Kidney glomerular epithelial cell (primary cell): ENCODE measurements at places on chromosomes 12 and 14.
A peak's percentile ranks its signal among the peaks of the same experiment; 100 is the strongest.

DNA sequence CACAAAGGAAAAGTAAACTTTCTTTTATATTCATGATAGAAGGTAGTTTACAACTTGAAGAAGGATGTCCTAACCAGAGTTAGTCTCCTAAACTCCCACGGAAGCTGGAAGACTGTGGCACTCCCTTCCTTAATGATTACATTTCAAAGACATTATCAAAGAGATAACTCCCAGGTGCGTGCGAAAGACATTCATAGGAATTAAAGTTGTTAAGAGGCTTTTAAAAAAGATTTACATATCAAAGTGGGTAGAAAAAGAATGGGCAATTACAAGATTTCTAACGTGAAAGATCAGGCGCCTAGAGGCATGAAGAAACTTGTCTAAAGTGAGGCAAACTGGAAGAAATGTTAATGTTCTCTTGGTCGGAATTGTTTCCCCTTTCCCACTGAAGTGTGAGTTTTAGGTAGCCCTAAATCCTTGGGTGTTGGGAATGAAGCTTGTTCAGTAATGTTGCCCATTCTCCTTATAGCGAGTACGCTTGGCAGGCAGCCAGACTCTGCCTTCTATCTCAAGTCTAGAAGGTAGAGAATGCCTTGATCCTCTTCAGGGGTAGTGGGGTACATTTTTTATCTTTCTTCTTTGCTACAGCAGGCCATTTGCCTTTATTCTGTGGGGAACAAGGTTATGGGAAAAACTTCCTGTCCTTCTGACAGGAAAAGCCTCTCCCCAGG, 642.0 kb downstream of the SLC6A15 start:
- no peak for DNase-seq

DNA sequence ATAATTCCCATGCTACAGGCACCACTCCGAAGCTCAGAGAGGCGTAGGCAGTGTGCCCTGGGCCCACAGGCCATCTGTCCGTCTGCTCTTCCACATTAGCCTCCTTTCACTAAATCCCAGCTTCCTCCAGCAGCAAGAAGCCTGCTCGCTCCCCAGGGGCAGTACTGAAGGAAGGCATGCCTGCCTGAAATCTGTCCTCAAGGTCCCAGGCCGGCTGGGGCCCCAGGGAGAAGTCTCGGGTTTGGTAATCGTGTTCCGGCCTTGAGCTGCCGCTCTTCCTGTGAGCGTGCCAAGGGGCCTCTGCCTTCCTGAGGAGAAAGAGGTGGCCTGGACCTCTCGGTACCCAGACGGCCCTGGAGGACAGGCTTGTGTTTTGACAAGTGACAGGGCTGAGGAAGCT, 15.2 kb upstream of the DLK1 start:
- no peak for DNase-seq

DNA sequence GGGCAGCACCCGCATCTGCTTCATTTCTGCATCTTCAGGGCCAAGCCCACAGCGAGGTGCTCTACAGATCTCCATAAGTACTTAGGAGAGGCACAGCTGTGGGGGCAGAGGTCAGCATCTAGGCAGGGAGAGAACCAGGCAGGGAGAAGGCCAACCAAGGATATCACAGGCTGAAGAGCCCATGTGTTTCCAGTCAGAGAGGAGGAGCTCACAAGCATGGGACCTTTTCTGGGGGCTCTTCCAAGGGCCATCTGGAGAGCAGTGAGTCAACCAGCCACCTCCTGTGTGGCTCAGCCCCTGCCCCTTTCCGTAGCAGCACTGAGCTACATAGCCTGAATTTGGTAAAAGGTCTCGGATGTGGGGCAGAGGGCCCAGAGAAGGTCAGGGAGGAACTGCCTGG, 78.5 kb downstream of the ARL6IP4 start:
- DNase-seq: no peak

- DNase-seq: no peak
These were observed 3.5 kb downstream of the RDH12 start for GRCh38 chr14:67705211-67705610.

- DNase-seq: no peak
These were observed 75.7 kb upstream of the DICER1 start for GRCh38 chr14:95232894-95233584.

GRCh38 chr14:94752591-94753436, 17.1 kb downstream of the GSC start:
- DNase-seq: no peak

GRCh38 chr14:24367514-24368211, at the start of gene NFATC4:
NFATC4 (plus strand) TSS chr14:24368184; CDS start chr14:24368341, 157 bp downstream.
- DNase-seq: no peak

DNA sequence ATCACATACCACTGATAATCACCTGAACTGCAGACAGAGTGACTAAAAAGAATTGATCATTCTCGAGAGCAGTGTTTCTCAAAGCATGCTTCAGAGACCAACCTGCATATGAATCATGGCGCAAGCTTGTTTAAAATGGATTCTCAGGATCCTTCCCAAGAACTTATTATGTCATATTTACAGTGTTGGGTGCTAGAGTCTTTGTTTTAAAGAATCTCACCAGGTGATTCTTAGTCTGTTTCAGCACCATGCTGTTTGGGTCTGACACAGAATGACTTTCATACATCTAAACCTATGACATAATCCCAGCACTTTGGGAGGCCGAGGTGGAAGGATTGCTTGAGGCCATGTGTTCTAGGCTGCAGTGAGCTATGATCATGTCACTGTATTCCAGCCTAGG, 31.3 kb upstream of the SSPN start:
- DNase-seq: peak; percentile 24

- DNase-seq: no peak
These were observed 40.9 kb downstream of the SLC4A8 start for GRCh38 chr12:51465491-51465890.

- DNase-seq: peak; percentile 31
These were observed 513 bp downstream of the PFDN5 start for GRCh38 chr12:53295891-53296219.

DNA sequence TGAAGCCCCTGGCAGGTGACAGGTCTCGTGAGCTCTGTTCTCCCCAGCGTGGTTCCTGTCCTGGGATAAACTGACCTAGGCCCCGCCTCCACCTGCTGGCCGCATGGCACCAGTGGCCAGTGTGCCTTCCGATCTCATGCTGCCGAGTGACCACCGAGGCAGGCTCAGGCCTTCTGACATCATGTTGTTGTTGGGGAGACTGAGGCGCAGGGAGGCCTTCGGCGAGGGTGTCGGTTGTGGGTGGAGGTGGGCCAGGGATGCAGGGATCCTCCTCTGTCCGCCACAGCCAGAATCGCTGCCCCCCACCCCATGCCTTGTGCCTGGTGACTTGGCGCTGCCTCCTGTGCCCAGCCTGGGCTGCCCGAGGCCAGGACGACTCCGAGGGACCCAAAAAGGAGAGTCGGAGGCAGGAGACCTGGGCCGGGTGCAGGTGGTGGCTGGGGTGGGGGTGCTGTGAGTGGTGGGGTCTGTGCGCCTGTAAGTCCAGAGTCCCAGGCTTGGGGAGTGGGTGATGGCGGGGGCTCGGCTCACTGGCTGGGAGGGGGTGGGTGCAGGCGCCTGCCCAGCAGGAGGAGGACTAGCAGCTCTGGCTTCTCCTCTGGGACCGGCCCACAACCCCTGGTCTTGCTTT, 24.3 kb downstream of the ASPG start:
- no peak for DNase-seq

- DNase-seq: no peak
These were observed 8.0 kb downstream of the ANKS1B start for GRCh38 chr12:99976762-99977161.

- DNase-seq: no peak
These were observed 23.1 kb upstream of the COX16 start for GRCh38 chr14:70382536-70382935.

DNA sequence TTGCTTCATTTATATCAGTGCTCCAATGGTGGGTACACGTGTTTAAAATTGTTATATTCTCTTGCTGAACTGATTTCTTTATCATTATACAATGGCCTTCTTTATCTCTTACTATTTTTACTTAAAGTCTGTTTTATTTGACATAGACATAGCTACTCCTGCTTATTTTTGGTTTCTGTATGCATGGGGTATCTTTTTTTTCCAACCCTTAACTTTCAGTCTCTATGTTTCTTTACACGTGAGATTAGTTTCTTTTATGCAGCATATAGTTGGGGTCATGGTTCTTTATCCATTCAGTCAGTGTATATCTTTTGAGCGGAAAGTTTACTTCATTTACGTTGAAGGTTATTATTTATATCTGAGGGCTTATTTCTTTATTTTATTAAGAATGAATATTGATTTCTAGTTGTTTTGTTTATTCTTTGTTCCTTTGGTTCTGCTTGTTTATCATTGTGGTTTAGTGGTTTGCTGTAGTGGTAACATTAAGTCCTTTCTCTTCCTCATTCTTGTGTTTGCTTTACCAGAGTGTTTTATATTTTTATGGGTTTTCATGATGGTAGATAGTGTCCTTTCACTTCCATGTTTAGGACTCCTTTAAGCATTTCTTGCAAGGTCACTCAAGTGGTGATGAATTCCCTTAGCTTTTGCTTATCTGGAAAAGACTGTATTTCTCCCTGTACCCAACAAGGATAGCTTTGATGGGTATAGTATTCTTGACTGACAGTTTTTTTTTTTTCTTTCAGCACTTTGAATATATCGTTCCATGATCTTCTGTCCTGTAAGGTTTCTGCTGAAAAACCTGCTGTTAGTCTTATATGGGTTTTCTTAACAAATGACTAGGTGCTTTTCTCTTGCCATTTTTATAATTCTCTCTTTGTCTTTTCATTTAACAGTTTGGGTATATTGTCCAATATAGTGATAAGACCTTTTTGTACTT, 38.3 kb upstream of the FAR2 start:
- no peak for DNase-seq

DNA sequence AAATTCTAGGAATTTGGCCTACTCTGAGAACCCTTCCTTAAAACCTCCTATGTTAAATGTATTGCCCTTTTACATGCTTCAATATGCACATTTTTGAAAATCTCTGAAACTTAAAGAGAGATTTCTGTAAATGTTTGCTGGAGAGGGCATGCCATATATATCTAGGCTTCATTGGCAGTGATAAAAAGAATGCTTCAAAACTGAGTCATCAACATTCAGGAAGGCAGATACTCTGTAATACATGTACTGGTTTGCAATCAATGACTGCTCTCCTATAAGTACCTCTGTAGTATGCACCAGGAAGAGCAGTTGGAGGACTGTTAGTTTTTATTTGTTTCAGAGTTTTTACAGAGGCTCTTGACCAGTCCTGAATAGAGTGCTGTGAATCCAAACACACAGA, 739.9 kb downstream of the SLC16A7 start:
- DNase-seq: peak; percentile 49

- no peak for DNase-seq
These were observed 518 bp upstream of the OSBPL8 start for GRCh38 chr12:76560086-76560491.

- no peak for DNase-seq
These were observed 888.1 kb upstream of the MDGA2 start for GRCh38 chr14:48563489-48563888.

DNA sequence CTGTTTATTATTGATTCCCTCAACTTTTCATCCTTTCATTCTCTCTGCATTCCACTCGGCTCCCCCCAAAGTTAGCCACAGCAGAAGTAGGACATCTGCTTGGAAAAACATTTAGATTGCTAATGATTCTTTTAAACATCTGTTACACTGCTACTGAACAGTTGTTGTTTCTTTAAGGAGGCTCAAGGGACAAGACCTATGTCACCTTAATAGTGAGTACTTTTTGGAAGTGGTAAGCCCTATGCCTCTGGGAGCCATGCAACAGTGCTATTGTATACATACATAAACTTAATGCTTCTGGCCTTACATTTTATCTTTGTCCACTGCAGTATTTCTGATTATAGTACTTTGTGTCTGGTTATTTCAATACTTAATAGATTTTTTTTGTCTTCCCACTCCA, 628.2 kb upstream of the FOXG1 start:
- DNase-seq: no peak

DNA sequence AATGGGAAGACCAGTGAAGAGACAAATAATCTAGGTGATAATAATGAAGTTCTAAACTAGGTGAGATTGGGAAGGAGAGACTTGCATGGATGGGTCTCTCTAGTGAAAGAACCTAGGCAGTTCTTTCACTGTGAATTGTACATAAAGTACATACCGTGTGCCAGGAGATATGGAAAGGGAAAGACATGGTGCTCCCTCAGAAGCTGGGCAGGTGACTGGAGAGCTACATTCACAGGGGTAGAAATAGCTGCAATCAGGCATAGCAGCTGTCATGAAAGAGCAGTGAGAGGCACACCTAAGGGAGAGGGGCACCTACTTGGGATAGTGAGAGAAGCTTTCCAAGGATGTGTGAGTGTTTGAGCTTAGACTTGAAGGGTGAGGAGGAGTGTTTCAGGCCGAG, 9.3 kb downstream of the STK38L start:
- DNase-seq: no peak

- no peak for DNase-seq
These were observed at the start of gene GPX2 for GRCh38 chr14:64942531-64943111. GPX2 (minus strand) TSS chr14:64942745; CDS start chr14:64942726, 19 bp downstream.

DNA sequence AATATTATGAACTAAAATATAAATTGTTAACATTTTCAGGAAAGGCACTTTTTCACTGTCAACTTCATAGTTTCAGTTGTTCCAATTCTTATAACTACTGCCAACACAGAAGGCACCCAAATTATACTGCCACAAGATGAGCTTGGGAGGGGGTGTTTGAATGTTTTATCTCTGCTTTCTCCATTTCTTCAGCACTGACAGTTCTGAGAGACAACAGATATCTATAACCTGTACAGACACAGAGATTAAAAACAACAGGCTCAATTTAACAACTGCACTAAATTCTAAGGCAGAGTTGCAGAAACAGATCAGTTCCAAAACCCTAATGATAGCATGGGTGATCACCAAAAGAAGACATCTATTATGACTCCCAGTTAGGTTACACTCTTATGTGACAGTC, 12.8 kb downstream of the SCAF11 start:
- no peak for DNase-seq

GRCh38 chr12:11658791-11659190, 9.3 kb downstream of the ETV6 start:
- peak; percentile 84 for DNase-seq

DNA sequence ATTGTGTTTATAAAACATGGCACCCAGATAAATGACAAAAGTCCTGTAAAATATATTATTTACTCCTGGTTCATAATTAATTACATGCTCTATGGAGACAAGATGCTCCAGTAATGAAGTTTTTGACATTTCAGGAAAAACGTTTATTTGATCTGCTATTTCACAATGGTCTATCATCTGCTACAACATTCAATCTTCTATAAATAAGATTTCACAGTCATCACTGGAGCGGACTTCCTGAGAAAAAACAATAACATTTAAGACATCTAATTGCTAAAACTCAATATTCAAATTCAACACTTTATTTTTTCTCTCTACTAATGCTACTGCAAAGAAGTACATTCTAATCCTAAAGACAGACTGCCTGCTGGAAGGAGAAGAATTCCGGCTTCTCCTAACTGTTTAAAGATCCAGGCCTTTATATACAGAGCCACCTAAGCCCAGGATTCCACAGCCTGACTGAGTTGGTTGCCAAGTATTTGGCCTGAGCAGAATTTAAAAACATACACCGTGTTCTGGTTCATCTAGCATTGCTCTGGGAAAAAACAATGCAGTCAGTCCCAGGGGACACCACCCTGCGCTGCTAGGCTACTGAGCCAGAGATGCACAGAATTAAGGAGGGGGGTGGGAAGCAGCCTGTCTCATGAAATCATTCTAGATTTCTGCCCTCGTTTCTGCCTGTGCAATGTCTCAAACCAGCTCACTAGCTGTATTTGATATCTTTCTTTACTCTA, 58.0 kb downstream of the TMTC1 start:
- DNase-seq: peak; percentile 53

- peak; percentile 94 for DNase-seq
These were observed 39.8 kb downstream of the GRIN2B start for GRCh38 chr12:13941258-13942249.
